ENCODE measurements at places on chromosomes 7 and 10.

DNA sequence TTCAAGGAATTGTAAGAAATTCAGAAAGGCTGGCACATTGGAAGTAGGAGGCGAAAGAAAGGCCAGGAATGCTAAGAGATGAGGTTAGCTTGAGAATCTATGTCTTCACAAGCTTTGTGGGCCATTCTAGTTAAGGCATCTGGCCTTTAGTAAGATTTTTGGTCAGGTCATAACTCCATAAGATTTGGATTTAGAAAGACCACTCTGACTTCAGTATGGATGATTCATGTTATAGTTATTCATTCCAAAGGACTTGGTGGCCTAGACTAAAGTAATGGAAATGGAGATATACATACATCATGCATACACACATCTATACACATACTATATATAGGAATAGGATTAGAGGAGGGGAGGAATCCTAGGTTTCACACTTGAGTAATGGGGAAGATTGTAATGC lies 77.5 kb downstream of the SEPTIN7 start:
- DNase-seq, result no peak

DNA sequence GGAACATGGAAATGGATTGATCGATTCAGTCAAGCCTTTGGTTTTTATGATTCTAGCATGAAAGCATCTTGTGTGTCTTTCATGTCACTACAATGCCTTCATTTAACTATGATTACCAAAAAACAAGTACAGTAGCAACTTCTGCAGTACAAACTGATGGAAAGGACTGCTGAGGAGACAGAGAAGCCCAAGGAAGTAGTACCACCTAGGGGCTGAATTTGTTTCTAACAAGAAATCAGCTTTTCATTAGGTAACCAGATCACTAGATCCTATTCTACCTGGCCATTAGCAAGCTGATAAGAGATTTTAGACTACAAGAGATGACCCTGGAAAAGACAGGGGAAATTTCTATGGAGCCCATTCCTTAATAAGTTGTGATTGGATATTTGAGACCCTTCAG lies 3.2 kb upstream of the IFIT1 start:
- DNase-seq, result no peak

DNA sequence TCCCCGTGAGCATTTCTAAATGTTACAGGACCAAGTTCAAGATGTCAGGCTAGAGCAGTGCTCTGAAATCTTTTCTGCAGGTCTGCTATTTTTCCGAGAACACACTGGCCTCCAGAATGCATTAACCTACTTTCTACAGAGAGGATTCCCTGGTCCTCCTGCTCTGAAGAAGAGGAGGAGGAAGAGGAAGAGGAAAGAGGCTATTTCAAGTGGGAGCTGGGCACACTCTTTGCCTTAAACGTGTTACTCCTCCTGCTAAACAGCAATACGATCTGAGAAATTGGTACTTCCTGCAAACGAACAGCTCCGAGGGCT lies 157.4 kb downstream of the FRMD4A start:
- no peak for DNase-seq

GRCh38 chr7:24912424-24912823 lies 67.6 kb downstream of the OSBPL3 start:
- DNase-seq, result no peak

- DNase-seq, result no peak
Measured at GRCh38 chr7:118572604-118573003, 348.1 kb downstream of the ANKRD7 start.

DNA sequence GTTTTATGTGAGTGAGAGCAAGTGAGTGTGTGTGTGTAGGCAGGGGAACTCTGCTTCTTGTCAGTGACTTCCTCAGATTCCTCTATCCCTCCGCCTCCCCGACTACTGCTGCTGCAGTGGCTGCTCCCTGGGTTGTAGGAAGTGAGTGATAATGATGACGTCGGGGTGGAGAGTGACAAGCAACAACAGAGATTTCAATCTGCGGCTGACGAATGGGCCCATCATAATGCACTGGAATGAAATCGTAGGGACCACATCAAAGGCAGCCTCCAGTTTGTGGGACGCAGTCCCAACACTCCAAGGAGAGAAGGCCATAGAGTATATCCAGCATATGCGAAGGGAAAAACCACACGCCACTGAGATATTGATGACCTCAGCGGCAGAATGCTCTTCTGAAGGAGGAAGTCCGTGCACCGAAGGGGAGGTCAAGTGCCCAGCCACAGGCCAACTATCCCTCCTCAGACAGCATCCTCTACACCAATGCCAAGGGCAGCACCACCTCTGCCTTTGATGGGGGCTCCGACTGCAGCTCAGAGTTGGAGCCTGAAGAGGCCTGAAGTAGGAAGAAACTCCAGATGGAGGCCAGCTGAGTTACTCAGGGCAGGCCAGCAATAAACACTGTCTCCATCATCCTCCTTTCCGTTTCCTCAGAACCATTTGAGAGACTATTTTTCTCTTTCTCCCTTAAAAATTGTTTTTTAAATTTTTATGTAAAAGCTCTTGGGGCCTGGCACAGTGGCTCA lies 11.3 kb upstream of the STMP1 start:
- no peak for DNase-seq

DNA sequence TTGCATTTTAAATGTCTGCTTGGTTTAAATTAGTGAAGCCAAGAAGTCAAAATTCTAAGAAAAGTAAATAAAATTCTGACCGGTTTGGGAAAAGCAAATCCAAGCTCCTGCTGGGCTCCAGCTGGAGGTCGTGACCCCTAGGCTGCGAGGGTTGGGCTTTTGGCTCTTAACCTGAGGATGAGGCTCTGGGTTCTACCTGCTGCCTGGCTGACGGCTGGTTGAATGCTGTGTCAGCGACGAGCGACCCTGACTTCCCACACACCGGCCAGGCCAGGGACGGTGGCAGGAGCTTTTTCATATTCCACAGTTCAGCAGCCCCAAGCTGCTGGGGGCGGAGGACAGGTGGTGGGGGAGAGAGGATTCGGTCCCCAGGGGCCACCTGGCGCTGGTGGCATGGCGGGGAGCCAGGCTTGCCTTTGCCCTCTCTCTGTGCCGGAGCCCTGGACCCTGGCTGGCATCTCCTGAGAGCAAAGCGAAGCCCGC lies 843 bp upstream of the PLPP4 start:
- DNase-seq, result no peak

GRCh38 chr7:99244939-99245338 lies 27.7 kb upstream of the MYH16 start:
- DNase-seq, result no peak

DNA sequence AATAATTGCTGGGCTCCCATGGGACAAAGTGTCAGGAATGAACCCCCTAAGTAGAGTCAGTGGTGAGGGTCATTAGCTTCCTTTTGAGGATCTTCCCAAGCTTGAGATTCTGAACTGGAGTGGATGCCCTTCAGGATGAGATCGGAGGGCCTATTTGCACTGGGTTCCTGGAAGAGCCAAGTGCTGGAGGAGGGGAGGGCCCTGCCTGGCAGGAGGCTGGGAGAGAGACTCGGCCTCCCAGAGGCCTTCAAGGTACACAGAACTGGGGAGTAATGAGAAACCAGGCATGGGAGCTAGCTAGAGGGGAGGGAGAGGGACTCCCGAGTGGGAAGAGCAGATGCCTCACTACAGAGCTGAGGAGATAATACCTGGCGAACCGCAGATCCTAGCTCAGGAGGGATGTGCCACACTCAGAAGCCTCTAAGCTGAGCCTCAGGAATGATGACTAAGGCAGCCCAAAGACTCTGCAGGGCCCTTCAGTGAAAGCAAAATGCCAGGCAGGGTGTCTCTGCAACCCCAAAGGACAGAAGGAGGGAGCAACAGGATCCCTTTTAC lies 9.4 kb downstream of the PDAP1 start:
- DNase-seq, result no peak

DNA sequence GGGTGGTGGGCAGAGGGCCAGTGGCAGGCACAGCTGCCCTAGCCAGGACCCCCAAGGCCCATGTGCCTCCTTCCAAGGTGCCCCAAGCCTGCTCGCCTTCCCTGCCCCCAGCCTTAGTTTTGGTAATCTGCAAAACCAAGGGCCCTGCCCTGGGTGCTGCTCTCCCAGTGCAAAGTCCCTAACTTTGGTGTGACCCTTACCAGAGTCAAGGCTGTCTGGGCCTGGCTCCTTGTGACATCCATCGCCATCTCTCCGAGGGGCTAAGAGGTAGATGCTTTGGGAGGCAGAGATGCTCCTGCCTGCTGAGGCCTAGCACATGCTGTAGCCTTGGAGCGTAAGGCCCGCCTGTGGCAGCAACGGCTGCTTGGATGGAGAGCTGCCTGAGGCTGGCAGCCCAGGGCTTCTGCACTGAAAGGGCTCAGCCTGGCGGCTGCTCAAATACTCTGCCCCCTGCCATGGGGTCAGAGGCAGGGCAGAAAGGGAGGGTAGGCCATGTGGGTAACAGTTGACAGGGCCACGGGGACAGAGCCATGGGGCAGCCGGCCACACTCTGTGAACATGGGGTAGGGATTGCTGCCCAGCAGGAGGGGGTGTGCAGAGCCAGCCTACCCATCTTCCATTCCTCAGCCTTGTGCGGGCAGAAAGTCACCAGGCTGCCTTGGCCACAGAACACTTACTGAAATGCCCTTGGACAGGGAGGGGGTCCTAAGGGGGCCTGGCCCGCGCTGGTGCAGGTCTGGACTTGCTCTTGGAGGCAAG lies 17.9 kb upstream of the MYL7 start:
- no peak for DNase-seq
